ENCODE measurements at places on chromosomes 4 and X.
A peak's percentile ranks its signal among the peaks of the same experiment; 100 is the strongest.

DNA sequence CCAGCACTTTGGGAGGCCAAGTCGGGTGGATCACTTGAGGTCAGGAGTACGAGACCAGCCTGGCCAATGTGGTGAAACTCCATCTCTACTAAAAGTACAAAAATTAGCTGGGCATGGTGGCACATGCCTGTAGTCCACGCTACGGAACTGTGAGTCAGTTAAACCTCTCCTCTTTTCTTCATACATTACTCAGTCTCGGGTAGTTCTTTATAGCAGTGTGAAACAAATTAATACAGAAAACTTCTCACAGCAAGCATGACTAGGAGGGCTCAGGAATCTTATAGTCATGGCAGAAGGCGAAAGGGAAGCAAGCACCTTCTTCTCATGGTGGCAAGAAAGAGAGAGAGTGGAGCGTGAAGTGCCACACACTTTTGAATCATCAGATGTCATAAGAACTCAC is 358.9 kb downstream of the NLGN4X start:
- DNase-seq, result no peak

GRCh38 chr4:128776794-128777216 is 32.7 kb upstream of the JADE1 start:
- peak; percentile 18 for DNase-seq

- DNase-seq, result no peak
Measured at GRCh38 chr4:142222127-142222526, 585.7 kb downstream of the IL15 start.

DNA sequence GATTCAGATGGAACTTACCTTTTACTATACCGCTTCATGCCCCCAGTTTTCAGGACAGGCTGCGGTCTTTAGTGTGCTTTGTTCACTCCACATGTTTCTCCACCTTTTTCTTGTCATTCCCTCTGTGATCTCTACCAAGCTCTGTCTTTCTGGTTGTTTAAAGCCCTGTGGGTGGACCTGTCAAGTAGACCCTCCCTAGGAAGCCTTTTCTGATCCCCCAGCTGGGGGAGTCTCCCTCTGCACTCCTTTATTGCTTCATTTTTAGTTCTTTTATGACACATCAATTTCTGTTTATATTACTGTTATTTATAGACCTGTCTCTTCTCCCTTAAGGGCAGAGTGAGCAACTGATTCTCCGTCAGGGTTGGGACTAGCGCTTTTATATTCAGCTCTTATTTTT is 150.2 kb downstream of the C4orf33 start:
- DNase-seq, result no peak

DNA sequence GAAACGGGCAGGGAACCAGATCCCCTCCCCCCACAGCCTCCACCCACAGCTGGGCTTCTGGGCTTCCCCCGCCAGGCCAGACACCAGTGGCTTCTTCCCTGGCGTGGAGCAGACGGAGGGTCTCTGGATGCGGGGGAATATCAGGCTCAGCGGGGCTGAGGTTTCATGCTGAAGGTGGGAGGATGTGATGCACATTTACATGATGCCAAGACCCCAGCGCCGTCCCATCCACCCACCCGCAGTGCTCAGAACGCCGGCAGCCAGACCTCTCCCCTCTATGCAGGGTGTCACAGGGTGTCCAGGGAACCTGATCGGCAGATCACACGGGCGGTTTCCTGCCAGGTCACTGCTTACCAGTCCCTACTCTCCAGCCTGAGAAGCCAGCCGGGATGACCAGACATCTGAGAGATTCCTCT is 12.8 kb upstream of the TNIP2 start:
- DNase-seq, result no peak

DNA sequence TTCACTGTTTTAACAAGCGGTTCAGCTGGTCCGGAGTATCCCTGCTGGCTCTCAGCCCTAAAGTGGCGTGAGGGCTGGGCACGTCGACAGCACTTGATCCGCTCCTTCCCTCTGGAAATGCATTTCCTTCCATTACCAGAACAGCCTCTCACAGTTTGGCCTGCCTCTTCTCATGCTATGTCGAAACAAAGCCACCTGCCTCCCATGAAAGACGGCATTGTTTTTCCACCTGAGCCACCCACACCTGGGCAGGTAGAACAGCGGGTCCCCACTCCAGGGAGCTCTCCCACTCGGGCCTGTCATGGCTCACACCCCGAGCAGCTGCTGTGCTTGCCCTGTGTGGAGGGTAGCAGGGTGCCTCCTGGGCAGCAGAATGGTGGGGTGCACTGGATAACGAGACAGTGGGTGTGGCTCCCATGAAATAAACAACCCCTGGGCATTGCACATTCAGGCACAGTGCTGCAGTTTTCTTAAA is 86.2 kb downstream of the FHDC1 start:
- peak; percentile 84 for DNase-seq

DNA sequence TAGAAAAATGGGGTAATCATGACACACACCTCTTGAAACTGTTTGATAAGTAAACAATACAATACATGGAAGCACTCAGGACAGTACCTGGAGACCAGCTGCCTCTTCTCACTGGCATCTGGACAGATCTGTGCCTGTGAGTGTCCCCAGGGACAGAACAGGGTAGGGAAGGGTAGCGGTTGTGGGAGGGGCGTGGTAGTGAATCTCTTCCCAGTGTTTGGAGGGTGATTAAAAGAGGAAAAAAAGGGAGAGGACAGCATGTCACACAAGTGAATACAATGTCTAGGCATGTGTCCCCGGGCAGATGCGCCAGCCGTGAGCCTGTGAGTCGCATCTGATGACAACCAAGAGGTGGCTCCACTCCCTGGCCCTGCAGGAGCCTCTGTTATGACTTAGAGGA is 138.8 kb upstream of the MSX1 start:
- peak; percentile 6 for DNase-seq

DNA sequence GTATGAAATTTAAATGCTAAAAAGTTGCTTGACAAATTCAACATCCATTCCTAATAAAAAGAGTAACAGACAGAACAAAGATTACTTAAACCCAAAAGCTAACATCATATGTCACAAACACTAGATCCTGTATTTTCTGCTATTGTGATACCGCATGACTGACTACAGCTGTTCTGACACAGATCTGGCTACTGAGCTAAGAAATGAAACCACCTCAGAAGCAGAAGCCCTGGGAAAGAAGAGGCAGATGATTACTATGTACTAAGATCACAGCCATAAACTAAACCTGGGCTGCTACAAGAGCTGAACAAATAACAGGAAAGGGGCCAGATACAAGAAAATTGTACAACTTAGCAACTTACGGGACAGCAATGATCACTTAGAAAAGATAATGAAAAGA is 9.4 kb downstream of the LETM1 start:
- no peak for DNase-seq

DNA sequence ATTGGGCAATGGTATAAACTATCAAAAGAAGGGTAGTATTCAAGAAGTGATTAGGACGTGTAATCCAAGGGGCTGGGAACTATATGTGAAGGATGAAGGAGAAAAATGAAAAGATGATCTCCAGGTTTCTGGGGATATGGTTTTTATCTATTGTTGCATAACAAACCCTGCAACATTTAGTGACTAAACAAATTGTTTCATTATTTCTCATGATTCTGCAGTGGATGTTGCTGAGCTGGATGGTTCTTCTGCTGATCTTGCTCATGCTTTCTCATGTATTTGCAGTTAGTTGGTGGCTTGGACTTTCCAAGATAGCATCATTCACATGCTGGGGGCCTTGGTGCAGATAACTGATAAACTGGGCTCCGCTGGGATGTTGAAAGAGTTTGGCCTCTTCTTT is 29.1 kb downstream of the PHOX2B start:
- no peak for DNase-seq

DNA sequence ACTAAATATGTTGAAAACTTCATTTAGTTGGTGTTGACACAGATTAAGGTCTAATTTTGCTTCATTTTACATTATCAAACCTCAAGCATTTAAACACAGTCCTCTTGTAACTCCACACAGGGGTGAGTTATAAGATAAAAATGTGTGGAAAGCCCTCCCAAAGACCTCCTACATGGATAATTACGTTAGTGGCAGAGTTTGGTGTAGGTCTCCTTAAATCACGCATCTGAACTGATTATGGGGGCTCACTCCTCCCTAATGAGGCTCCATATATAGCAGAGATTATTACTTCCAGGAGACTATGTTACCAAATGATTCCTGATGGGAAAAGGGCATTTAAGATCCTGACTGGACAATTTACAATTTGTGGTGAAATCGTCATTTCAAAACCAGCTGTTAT is 32.2 kb upstream of the VCX3B start:
- no peak for DNase-seq

- DNase-seq, result no peak
Measured at GRCh38 chr4:110630688-110631402, 8.0 kb upstream of the PITX2 start.

- DNase-seq, result no peak
Measured at GRCh38 chr4:49032440-49033161, 46.5 kb downstream of the CWH43 start.

DNA sequence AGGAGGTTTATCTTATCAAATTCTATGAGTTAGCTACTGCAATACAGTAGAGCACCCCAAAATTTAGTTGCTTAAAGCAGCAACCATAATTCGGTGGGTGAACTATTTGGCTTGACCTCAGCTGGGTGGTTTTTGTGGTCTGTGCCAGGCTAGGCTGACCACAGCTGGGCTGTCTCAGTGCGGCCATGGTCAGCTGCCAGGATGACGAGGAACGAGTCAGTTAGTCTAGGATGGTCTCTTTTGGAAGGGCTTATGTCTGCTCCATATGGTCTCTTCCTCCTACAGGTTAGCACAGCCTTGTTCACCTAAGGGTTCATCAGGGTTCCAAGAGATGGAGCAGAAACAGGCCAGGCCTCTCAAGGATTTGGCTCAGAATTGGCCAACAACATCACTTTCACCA is 210.4 kb downstream of the PALLD start:
- no peak for DNase-seq

- no peak for DNase-seq
Measured at GRCh38 chr4:61446941-61447340, 246.8 kb downstream of the ADGRL3 start.

DNA sequence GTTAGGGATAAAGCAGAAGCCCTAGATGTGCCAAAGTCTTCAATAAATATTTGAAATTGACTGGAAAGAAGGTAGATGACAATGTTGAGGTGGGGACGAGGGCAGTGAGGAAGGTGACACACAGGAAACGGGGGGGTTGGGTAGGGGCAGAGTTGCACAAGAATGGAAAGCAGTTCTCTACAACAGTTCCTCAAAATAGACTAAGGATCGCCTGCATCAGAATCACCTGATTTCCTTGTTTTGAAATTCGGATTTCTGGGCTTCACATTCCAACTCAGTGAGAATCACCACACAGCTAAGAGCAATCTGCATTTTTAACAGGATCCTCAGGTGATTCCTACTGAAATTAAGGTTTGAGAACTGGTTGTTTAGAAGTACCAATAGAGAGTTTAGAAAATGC is 70.6 kb downstream of the ARFIP1 start:
- DNase-seq, result no peak

DNA sequence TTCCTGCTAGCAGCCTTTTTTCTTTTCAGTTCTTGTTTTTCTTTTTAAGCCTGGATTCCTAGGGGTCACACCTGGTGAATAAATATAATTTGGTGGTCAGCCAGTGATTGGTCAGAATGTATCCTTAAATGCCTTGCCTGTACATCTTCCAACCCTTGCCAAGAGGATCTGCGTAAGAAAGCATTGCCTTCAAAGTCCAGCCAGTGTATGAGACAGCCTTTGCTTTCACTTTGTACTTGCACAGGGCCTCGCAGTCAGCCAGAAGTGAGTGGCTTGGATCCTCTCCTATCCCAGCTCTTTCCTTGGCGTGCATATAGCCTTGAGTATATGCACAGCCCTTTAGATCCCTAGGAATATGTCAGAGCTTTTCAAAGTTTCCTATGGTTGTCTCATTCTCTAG is 22.2 kb downstream of the KANTR start:
- no peak for DNase-seq

DNA sequence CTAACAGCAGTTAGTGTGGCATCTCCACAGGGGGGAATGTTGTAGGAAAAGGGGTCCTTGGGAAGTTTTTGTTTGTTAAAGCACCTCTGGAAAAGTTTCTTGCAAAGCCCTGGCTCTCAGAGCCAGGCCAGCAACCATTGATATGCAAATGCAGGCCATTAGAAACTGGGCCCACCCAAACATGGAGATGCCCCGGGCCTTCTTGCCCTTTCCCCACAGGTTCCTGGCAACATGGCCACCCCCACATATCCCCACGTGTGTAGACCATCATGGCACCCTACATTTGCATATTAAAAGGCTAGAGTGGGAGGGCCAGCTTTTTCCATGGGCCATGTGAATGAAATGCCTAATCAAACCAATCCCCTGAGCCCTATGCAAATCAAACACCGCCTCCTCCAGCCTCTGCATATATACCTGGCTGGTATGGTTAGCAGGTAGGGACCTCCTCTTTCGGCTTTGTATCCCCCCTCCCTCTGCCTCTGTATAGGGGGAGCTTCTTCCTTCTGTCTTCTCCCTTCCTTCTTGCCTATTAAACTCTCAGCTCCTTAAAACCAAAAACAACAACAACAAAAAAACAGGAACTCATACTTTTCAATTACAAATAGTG is 44.0 kb upstream of the ZCCHC13 start:
- DNase-seq, result no peak

GRCh38 chr4:163846008-163846407 is 351.5 kb downstream of the TMA16 start:
- no peak for DNase-seq

DNA sequence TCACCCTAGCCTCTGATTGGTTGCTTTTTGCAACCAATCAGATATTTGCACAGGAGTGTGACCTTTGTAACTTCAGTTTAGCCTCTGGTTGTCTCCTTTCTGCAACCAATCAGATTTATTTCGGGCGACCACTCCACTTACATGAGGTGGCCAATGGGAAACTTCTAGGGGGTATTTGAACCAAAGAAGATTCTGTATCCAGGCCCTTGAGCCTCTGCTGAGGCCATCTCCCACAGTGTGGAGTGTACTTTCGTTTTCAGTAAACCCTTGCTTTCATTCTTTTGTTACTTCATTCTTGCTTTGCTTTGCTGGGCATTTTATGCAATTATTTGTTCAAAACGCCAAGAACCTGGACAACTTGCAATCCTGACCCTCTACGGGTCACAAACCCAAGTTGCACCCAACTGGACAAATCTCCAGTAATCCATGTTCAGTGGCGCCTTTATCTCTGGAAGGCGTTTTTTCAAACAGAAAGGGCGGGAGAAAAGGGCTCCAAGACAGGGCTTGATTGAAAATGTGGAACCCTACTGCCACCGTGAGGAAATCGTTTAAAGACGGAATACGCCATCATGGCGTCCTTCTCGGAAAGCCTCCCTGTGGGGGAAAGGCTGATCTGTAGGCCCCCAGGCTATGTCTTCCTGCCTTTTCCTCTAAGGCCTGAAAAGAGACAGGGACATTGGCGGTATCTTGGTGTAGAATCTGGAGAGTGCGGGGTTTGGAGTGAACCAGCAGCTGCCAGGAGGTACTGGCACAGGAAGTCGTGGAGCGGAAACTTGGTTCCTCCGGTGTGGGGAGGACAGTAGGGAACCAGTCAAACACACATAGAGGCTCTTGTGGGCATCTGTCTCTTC is 184.6 kb downstream of the OR13H1 start:
- no peak for DNase-seq

- DNase-seq, result no peak
Measured at GRCh38 chr4:151218343-151218742, 58.6 kb upstream of the PRSS48 start.

Measured in DMS153 (cell line).